ENCODE measurements at places on chromosomes 2 and 18. TPM values are rescaled to one million over a fixed set of nuclear protein-coding genes. Genes with fewer than 3 reads are reported as not detected.

- DNase-seq: no peak
These were observed 322.1 kb upstream of the ETAA1 start for GRCh38 chr2:67075056-67075455.

DNA sequence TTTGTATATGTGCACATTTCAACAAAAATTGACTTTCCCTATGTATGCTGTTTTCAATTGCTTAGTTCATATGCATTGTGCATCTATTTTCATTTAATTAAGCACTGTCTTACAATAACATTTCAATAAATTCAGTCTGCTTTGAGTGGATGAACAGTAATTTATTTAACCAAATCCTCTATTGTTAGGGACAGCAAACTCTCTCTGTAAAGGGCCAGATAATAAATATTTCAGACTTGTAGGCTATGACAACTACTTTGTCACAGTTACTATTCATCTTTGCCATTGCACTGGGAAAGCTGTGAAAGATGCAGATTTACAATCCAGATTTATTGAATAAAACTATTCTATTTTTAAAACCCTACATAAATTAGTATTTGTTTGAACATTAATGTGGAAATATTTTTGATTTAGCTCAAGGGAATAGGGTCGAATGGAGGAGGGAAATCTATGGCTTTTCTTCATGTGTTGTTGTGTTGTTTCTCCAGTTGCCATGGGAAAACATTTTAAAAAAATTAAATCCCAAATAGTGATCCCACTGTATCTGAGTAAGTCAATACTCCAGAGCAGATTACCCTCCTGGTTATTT is 14.2 kb upstream of the RAB27B start:
- no peak for DNase-seq

RNMT gene
- 35.8 TPM for total RNA-seq

GRCh38 chr2:1632002-1632348 is 112.3 kb downstream of the PXDN start:
- DNase-seq: no peak

ZNF521 gene
- total RNA-seq: 27.5 TPM

DNA sequence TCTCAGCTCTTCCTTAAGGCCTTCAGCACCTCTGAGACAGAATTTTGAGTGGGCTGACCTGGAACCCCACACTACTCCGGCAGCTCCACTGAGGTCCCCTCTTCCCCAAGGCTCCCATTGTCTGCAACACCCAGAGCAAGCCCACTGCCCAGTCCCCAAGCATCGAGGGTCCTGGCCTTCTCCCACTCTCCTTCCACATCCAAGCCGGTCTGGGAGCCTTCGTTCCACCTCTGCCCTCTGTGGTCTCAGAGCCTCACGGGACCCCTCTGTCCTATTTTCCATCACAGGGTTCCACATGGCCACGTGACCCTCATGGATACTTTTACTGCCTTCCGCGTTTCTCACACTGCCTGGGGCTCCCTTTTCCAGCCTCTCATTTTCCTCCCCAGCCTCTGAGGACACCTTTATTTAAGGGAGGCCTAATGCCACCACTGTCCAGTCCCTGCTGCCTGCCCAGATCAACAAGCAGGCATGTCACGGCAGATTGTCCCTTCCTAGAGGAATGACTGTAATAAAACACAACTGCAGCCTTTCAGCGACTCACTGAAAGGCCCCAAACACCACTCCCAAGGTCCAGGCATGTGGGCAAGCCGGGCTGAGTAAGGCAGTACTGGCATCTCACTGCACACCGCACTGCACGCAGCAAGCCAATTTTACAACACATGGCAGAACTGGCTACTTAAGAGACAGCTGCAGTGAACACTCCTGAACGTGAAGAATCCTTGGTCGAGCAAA is 7.9 kb upstream of the SALL3 start:
- peak; percentile 65 for DNase-seq

- no peak for DNase-seq
These were observed 5.4 kb upstream of the IL1RL2 start for GRCh38 chr2:102181376-102181775.

DNA sequence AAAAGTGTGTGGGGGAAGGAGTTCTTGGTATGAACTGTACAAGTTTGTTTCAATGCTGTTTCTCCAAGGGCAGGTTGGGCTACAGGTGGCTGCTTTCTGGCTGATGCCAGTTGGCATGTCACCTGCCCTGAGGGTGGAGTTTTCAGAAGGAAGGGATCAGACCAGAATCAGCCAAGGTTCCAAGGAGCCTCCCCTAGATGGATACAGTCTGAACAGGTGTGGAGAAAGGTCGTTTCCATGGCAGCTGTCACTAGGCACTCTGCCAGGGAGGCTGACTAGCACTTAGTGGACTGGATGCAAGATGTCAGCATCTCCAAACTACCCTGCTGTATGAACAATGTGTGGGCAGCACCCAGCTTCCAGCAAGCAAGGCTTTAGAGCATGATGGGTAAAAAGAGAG is 444.4 kb upstream of the HNRNPA3 start:
- DNase-seq: no peak

- peak; percentile 92 for DNase-seq
These were observed 1.2 kb upstream of the UGT1A5 start for GRCh38 chr2:233711312-233712008.

GRCh38 chr18:12271376-12272235 is 17.4 kb downstream of the CIDEA start:
- peak; percentile 98 for DNase-seq

GRCh38 chr18:13440277-13441248 is 222.0 kb downstream of the LDLRAD4 start:
- no peak for DNase-seq

DNA sequence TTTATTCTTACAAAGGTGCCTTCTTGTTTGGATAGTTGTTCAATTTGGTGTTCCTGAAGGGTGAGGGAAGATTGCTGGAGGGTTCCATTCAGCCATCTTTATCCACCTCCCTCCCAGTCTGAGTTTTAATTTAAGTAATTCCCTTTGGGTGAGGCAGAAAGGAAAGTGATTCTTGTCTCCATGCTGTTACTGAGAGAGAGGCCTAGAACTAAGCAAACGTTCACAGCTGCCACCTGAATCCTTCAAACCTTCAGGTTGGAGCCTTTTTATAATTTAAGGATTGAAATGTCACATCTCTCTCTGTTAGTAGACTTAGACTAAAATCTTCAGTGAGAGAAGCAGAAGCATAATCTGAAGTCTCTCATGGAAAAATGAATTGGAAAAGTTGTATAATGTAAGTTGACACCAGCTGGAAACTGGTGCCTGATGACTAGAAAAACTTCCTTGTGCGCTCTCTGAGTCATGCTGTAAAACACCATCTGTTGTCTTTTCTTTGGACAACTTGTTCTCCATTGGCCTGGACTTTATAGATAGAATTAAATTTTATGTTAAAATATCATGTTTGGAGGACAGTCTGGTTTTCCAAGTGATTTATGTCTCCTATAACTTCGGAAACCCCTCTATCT is 14.6 kb downstream of the STRADB start:
- DNase-seq: peak; percentile 86

DNA sequence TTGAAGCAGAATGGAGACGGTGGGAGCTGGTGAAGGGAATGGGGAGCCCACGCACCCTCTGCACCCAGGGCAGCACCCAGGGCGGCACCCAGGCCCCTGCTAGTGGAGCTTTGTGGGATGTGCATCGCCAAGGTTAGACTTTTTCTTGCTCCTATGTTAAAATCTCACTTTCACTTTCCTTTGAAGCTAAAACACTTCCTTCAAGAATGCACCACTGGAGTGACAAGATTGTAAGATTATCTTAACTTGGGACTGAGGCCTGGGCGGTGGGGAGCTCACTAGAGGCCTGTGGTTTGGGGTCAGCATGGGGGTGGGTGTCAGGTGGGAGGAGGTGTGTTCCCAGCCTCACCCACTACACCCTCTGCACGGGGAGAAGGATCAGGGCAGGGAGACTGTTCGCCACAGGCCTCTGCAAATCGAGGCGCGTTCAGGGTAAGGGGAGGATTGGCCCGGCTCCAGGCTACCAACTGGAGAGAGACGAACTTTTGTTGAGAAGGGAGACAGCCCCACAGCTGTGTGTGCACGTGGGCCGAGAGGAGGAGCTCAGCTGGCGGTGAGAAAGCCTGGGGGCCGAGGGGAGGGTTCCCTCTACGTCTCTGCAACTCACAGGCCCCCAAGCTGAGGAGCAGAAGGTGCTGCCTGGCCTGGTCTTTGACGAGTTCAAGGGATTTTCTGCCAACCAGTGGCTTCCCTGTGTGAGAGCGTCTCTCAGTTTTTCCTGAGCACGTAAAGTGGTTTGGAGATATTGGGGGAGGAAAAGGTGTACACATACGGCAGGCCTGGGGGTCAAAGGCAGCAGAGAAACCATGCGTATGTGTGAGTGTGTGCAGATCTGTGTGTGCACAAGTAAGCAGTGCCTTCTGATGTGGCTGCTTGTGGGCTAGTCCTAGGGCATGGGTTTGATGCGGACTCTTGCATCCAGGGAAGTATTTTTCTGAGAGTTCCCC is 147.7 kb downstream of the KLHL29 start:
- peak; percentile 62 for DNase-seq

GRCh38 chr2:37792366-37792765 is 120.9 kb upstream of the CDC42EP3 start:
- no peak for DNase-seq

DNA sequence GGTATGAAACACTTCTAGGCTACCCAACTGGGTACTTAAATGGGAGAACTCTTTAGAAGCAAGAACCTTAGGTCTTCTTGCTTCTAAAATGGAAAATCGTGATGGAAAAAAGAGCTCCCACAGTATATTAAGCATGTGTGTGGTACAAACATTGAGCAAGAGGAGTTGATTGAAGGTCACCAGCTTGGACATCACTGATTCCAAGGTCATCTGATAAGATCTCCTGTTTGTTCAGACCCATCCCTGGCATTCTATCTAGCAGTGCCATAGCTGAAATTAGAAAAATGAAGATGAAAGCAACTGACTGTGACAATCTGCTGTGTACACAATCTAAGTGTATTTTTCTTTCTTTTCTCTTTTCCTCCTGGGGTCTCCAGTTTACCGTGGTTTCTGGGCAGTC is 35.7 kb downstream of the TMEM182 start:
- DNase-seq: no peak

GRCh38 chr18:69999656-70000055 is 52.0 kb upstream of the CD226 start:
- DNase-seq: no peak

Measured in osteoblast (primary cell).